Brain (organoid and tissue), 16 donors: ENCODE measurements at places on chromosomes 6 and 20.
A peak's percentile ranks its signal among the peaks of the same experiment; 100 is the strongest.

DNA sequence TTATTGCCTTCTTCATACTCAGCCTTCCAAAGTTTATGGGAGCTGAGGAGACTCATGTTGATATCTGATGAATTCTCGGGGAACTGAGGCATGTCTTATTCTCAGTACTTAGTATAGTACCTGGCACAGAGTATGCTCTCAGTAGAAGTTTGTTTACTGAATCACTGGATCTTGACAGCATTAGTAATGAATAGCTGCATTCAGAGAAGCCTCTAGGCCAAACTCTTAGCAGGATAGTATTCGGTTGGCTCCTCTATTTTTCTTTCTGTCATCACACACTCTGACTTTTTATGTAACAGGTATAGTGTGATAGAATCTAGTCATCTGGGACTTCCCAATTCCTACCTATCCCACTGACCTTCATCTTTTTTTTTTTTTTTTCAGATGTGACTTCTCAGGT is 566.4 kb upstream of the MAN1A1 start:
- DNase-seq = no peak

- DNase-seq = no peak
Measured at GRCh38 chr20:58233881-58234528, 5.6 kb upstream of the ANKRD60 start.

GRCh38 chr6:97674802-97675201 is 391.8 kb upstream of the MMS22L start:
- DNase-seq = no peak

DNA sequence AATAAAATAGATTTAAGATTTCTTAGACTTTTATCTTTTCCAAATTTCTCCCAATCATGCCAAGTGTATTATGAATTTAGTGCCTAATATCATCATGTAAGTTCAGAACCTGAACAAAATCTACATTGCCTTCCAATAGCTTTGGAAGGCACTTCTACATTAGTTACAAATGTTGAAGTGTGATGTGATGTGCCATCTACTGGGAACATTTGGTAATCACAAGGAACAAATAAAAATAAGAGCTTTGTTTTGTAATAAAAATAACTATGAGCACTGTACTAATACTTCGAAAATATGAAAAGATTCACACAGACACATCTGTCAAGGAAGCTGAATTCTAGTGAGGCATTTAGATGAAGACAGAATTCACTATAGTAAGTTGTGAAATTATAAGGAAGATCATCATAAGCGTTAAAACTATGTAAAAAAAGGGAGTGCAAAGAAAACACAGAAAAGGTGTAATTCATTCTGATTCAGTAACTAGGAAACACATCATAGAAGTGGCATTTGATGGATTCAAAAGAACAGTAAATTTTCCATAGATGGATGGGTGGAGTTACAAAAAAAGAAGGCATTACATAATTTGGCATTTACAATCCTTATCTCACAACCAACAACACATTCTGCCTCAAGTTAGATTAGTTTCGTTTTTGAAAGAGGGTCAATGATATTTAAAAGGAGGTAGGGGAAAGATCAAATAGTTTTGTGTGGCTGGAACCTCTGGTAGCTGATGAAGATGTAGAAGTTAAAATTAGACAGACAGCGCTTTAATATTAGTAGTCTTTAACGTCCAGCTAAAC is 161.0 kb downstream of the ASCC3 start:
- DNase-seq = peak; percentile 22

- no peak for DNase-seq
Measured at GRCh38 chr20:17883592-17884306, 84.8 kb downstream of the SNX5 start.

DNA sequence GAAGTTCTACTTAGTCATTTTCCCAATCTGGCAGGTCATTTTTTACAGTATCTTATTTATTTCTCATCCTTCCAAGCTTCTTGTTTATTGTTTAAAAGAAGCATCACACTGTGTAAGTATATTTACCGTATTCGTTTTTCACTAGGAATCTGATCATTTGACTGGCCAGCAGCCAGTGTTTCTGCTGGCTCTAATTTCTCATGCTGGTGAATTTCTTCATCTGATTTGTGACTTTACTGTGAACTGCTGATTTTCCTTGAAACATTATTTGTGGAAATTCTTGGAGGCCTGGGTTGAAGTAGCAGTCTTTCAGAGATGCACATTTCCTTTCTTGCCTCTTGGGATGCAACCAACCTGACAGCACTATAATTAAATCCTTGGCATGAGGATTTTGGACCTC is 65.9 kb downstream of the PREP start:
- peak; percentile 61 for DNase-seq

DNA sequence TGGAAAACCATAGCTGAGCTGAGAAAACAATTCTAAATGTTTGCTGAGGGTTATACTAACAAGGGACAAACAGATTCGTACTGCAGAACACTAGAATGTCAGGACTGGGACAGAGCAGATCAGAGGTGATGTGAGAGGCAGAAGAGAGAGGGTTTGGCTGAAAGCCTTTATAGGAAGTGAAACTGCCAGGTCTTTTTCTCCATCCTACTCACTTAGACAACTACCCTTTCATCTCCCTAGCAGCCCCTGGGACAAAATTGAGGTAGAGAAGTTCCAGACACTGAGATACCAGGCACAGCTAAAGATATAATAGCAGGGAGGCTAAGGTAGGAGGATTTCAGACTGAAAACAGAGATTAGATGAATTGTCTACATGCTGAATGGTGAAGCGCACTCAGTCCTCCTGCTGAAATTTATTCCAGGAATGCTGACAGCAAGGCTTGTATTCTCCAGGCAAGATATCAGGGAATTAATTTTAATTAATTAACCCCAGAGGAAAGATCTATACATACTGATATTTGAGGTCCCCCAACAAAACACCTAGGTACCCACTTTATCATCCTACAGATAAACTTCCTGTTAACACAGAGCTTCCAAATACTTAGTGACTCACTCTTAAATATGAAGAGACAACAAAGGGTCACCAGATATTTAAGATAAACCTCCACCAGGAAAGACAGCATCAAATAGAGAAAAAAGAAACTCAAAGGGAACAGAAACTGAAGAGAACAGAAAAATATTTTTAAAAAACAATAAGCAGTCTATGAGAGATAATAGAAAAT is 12.6 kb upstream of the EIF2S2 start:
- DNase-seq = no peak

- DNase-seq = no peak
Measured at GRCh38 chr20:25038103-25038410, 19.9 kb downstream of the ACSS1 start.

GRCh38 chr6:166997768-166998255 is 1.4 kb upstream of the CEP43 start:
- peak; percentile 72 for DNase-seq

DNA sequence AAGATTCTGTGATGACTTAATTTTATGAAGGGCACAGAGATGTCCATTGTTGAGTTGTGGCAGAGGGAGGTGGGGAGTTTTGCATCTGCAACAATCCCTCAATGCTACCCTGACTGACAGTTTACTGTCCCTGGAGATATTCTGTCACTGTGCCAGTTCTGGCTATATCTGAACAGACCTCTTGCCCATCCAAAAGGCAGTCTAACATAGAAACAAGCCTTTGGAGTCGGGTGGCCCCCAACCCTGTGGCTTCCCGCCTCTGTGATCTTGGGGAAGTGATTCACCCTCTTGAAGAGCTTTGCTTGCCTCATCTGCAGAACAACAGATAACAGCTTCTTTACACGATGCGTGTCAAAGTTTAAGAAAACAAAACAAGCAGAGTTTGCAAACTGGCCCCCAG is 3.8 kb upstream of the E2F1 start:
- no peak for DNase-seq

GRCh38 chr6:164379795-164380194 is 929.6 kb downstream of the C6orf118 start:
- no peak for DNase-seq

DNA sequence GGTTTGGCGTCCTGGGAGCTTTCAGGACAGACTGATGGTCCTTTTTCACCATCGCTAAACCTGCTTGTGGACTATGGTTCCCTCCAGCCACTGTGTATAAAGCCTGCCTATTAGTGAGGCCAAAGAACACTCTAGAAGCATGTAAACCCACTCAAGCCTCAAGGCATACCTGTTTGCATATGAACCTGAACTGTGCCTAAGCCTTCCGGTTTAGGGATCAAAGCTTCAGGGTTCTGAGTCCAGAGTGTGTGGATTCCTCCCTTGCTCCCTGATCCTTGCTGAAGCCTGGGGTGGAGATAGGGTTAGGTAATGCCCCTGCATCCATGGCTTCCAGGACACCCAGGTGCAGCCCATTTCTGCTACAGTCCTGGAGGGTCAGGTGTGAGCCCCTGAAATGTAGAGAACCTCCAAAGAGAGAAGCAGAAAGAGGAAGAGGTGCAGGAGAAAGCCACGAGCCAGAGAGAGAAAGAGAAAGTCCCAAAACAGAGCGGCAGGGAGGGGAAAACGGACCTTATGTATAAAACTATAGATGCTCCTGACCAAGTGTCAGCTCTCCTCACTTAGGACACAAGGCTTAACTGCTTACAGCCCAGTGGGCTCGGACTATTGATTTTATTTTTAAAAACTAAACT is 93.3 kb downstream of the SCML4 start:
- no peak for DNase-seq

- no peak for DNase-seq
Measured at GRCh38 chr6:137815692-137816091, 51.4 kb upstream of the TNFAIP3 start.

- peak; percentile 97 for DNase-seq
Measured at GRCh38 chr20:57709823-57710799, at the start of gene PMEPA1. Gene PMEPA1, minus strand, starts transcription at chr20:57710015. Its CDS starts 433 bp downstream, at chr20:57709582.

DNA sequence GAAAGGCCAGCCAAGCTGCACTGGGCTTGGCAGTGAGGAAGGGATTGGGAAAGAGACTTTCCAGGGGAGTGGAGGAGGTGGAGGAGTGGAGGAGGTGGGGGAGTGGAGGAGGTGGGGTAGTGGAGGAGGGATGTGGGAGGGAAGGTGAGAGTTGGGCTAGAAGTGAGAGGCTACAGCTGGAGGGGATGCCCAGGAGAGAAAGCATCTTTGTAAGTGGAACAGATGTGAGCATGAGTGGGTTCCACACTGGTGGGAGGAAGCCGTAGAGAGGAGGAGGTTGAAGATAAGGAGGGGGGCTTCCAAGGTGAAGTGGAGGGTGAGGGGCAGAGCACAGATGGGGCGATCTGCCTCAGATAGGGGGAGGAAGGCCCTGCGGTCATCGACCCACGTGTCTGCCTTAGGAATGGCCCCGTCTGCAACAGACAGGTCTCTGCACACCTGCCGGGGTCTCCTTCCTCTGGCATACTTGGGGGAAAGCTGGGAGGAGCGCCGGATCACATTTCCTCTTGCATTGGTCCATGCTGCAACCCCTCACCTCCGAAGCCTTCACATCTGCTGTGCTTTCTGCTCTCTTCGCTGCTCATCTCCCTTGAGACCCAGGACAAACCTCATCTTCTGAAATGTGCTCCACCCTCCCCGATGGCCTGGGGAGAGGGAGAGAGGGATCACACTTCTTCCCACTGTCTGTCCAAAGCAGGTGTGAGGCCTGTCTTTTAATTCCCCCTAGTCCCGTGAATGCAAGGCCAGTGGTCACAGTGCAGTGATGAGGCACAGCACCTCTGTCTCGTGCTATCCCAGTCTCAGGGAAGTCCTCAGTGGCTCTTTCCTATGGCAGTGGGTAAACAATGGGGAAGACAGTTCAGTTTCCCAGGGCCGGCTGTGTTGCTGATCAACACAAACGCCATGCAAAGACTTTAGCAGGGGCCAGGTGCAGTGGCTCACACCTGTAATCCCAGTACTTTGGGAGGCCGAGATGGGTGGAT is 48.6 kb upstream of the SNX9 start:
- DNase-seq = no peak

- DNase-seq = no peak
Measured at GRCh38 chr6:35208419-35208818, 5.3 kb upstream of the SCUBE3 start.

DNA sequence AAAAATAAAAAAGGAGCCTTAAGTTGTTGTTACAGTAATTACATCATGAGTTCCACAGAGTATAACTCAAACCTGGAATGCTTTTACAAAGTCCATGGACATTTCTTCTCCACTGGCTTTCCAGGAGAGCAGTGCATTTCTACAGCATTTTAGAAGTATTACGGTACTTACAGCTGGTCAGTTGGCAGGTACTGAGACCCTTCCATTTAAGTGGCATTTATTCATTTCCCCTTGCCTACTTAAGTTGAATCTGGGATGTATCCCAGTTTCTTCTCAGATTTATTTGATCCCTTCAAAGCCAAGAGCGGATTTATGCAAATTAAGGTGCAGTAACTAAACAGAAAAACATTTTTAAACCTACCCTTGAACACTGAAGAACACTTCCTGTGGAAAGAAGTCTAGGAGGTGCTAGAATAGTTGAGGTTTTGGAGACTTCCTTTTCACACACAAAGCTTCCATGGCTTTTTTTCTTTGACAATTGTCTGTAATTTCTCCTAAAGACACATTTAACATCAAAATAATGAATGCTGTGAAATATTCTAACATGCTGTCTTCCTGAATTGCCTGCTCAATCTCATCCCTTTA is 3.4 kb downstream of the PRDM13 start:
- no peak for DNase-seq

GRCh38 chr20:12225898-12226297 is 308.2 kb downstream of the BTBD3 start:
- no peak for DNase-seq

- DNase-seq = no peak
Measured at GRCh38 chr6:137089305-137089704, 44.5 kb upstream of the IL20RA start.

GRCh38 chr20:50309764-50310672 is 119.4 kb downstream of the CEBPB start:
- DNase-seq = no peak

DNA sequence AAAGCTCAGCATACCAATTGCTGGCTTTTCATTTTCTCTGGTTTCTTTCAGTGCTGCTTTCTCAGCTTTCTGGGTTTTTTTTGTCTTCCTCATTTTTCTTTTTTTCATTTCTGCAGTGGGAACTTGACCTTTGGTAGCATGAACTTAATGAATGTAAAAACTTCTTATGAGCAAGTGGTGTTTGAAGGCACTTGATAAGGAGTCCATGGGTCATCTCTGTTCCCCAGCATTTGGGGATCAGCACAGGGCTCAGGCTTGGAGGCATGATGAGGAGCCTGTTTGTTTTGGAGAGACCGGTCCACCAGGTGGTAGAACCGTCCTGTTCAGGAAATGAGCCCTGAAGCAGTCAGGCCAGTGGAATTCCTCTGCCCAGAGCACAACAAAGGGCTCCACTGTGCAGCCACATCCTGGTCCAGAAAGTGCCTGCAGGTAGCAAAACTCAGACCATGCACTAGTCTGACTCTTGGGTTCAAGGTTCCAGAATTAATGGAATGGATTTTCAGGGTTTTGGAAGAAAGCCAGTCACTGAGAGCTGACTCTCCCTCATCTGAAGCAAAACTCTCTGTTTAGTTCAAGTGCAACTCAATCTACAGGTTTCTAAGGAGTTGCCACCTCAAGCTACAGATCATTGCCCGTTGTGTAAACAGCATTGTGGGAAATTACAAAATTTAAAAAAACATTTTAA is 52.3 kb upstream of the ADGRF1 start:
- no peak for DNase-seq

DNA sequence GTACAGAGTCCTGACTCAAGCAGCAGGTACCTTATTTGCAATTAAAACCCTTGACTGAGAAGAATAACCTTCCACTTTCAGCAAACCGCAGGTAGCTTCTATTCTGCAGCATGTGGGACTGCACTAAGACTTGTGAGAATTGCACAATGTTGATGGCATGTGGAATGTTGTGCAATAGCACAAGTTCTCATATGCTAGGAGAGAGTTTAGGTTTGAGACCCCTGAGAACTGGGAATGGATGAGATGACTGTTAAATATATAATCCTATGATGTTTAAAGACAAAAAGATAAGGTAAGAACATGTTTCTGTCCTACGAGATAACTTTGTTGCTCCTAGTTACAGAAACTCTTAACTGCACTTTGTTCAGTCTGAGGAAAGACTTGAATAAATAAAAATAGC is 194.6 kb downstream of the OTOR start:
- DNase-seq = no peak
